ENCODE measurements at places on chromosomes 2 and 18.

DNA sequence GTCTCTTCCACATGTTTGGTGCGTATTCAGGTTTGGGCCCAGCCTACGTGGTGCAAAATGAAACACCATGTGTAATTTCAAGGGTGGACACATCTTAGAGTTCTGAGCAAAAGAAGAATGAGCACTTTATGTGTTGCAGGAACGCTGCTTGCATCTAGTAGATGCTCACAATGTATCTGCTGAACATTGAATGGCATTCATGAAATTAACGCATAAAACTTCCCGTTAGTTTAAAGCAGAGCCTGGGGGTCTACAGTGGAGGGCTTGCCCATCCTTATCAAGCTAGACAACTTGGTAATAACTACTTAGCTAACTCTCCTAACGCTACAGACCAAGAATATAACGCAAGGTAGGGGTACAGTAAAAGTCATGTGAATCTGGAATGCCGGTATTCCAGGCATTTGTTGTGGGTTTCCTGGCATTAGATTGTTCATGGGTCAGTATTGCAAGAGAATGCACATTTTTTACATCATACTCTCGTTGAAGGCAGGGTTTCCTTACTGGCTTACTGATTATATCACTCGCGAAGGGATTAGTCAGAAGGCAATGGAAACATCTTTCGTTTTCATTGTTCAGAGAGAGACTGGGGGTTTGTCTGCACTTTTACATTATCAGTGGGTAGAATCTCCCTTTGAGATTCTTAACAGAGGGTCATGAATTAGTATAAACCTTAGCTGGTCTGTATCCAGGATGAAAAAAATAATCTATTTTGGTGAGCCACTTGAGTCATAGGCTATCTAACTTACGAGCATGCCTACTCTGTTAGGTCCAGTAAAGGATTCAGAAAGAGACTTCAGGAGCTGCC is 229.5 kb upstream of the EPAS1 start:
- DNase-seq = no peak

GRCh38 chr2:143808166-143808565 is 678.9 kb downstream of the ARHGAP15 start:
- no peak for DNase-seq

DNA sequence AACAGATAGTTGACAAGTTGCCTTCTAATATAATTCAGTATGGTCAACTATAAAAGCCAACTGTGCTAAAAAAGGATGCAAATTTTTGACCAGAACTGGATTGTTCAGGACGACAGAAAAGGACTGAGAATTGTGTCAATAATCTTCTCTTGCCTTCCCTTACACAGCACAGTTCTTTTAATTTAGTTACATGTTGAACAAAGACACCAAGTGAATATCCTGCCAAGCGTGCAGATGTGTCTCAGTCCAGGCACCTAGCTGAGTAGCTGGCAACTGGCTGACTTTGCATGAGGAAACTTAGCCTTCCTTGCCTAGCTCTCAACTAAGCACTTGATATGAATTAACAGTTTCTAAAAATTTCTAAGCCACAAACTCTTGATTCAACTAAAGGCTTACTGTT is 801.4 kb downstream of the BCL11A start:
- no peak for DNase-seq

- DNase-seq = no peak
These were observed 190.9 kb upstream of the COPS8 start for GRCh38 chr2:236894791-236895190.

- no peak for DNase-seq
These were observed 143.2 kb upstream of the SERTAD2 start for GRCh38 chr2:64796926-64797325.

DNA sequence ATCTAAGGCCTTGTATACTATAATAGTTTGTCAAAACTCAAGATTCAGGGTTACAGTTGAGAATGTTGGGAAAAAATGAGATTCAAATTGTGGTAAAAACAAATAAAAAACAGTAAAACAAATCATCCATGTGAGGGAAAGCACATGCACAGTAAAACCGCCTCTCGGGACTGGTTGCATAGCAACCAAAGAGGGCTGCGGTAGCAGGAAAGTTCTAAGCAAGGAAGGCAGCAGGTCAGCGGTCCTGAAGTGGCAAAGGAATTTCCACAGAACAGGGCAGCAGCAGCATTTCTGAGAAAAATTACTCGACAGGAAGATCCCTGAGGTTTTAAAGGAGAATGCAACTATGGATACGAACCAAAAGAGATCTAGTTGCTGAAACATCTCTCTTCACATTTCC is 93.7 kb downstream of the DYNAP start:
- DNase-seq = no peak

DNA sequence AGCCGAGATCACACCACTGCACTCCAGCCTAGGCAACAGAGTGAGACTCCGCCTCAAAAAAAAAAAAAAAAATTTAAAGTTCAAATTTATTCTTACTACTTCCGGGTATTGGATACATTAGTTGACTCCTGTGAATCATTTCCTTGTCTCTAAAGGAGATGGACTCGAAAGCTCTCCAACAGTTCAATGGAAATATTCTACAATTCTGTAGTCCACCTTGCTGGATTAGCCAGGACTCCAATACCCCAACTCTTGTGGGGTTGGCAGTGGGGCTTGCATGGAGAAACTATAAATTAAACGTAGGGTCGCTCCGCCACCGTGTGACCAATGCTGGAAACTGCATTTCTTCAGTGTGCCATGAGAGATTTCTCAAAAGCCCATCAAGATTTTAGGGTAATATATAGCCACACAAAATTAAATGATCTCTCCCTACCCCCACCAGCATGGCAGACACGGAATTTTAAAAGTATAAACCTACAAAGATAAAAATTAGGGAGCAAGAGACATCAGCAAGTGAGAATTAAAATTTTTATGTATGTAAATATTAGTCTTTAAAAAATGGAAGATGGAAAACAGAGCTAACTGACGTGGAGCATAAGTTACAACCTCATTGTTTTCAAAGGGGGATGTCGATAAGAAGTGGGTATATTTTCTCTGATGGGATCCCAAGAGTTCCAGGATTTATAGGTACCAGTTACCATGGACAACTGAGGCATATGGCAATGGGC is 27.8 kb upstream of the GAREM2 start:
- peak; percentile 75 for DNase-seq

DNA sequence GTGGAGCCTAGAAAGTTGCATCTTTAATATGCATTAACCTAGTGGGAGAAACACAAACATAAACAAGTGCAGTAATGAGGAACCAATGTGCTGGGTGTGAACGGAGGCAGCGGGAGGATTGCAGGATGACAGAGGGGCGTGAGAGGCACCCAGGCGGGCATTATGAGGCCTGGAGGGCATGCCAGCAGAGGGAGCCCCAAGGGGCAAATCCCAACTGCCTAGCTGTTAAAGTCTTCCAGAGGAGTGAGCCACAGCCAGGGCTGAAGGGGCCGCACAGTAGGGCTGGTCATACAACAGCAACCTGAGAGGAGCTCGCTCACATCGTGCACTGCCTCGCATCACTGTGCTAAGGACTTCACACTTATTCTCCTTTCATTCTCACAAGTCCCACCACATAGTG is 13.3 kb upstream of the PRELID3A start:
- DNase-seq = peak; percentile 69

DNA sequence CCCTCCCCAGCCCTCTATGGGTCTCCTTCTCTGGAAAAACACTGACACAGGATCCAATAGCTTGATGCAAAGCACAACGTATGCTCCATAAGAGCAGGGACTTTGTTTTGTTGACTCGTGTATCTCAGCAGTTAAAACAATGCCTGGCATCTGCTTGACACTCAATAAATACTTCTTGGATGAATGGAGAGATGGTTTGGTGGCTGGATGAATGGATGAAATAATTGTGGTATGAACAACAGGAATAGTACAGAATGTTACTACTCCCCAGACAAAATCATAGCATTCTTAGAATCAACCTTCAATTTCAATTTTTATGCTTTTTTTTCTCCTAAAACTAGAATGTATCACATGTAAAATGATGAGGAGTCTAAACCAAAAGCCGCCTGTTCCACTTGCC is 57.4 kb downstream of the KCNE4 start:
- DNase-seq = no peak

GRCh38 chr2:235639885-235640284 is 146.0 kb downstream of the AGAP1 start:
- peak; percentile 32 for DNase-seq

DNA sequence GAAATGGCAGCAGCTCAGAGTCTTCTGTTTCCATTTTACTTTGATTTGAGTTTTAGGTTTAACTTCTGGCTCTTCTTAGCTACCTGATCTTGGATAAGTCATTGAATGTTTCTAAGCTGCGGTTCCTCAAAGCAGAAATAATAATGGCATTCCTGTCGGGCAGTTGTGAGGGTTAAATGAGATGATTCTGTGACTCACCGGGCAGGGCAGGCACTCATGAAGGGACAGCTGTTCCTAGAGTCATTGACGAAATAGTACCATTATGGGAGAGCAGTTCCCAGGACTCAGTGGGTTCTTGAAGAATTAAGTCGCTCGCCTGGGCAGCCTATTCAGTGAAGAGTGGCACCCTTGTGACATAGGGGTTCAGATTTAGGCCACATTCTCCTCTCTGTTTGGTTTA is 10.3 kb downstream of the TRIB2 start:
- DNase-seq = no peak

Data from erythroblast (primary cell).